ENCODE measurements at places on chromosomes 7 and 10.

GRCh38 chr7:127706766-127707165 is 54.8 kb downstream of the SND1 start:
- DNase-seq = no peak

- DNase-seq = no peak
Measured at GRCh38 chr7:139659922-139660316, 117.9 kb downstream of the HIPK2 start.

DNA sequence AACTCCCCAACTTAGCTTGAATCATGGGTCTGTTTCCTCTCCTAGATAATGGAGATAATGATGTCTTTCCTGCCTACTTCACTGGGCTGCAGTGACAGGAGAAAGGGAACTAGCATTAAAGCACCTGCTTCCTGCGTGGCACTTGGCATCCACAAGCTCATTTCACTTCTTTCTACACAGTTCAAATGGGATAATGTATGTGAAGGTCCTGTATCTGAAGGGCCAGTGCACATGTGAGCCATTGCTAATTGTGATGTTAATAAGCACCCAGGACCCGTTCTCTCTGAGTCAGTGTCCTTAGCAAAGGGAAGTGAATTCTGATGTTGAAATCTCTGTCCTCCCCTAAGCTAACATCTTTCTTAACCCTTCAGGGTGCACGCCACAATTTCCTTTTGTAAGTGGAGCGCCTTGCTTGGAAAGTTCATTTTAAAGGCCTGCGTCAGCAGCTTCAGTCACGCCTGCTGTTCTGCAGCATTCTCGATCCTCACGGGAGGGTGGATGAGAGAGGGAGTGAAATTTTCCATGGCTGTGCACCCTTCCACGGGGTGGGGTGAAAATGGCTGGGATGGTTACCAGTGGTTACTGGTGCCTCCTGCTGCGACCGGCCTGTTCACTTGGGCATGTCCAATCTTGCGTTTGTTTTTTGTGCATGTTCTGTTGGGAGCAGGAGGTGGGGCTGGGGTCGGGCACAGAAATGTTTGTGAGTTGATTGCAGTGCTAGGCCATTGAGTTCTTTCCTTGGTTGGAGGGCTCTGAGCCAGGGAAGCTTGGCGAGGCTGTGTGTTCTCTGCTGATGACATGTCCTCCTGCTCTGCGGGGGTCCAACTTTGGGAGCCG is 59.2 kb downstream of the HK1 start:
- DNase-seq = no peak

DNA sequence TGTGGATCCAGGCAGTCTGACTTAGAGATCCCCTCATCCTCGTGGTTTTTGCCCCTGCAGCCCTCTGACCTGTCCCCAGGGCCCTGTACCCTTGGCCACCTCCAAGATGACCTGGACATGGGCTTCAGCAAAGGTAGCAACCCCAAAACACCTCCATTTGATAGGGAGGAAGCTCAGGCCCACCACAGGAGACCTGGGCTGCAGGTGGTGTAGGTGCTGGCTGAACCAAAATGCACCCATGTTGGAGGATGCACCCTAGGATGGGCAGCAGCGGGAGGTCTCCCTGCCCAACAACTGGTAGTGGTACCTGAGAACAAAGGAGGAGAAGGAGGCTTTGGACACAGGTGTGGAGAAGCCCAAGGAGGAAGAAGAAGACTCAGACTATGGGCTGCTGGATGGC is 188.7 kb downstream of the ZNF716 start:
- DNase-seq = no peak

DNA sequence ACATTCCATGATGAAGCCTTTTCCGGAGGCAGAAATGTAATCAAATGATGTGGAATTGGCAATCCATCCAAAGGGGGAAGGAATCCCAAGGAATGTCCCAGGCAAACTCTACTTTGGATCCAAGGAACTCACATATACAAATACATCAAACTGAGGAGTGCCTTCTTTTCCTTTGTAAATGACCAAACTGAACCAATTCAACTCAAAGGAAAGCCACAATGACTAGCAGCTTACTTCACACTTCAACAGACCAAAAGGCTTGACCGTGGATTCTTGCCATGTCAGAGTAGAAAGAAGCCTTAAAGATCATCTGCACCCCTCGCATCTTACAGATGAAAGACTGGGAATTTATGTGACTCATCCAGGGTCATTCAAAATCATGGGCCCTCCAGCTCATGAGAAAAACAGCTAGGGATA is 79.7 kb upstream of the MACROH2A2 start:
- DNase-seq = no peak

DNA sequence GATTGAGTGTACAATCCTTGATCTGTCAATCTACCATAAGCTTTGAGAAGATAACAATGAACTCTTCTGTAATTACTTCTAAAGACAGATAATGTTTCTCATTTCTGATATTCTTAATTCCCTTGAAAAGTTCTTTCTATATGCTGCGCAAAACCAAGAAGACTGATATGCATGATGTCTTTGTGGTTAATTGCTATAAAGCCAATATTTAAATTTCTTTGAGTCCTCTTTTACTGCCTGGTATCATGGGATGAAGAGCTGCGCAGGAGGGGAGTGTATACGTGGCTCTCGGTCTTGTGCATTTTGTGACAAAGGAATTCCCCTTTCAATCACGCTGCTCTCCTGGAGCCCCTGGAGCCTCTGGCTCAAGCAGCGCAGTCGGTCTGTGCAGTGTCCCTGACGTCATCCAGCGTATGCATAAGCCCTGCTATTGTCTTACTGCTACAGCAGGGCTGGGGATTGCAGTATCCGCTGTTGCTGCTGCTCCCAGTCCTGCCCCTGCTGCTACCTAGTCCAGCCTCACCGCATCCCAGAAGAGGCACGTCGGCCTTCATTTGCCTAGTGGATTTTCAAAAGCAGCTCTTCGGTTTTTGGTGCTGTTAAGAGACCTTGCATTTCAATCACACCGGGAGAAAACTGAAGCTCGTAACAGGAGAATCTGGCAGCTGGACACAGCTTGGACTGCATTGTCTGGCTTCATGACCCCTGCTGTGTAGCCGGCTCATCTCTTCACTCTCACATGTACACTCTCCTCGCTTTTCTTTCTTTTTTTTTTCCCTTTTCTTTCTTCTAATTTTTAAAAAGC is 66.7 kb downstream of the ST7 start:
- peak; percentile 90 for DNase-seq

- no peak for DNase-seq
Measured at GRCh38 chr10:84899268-84899667, 570.9 kb downstream of the CCSER2 start.

DNA sequence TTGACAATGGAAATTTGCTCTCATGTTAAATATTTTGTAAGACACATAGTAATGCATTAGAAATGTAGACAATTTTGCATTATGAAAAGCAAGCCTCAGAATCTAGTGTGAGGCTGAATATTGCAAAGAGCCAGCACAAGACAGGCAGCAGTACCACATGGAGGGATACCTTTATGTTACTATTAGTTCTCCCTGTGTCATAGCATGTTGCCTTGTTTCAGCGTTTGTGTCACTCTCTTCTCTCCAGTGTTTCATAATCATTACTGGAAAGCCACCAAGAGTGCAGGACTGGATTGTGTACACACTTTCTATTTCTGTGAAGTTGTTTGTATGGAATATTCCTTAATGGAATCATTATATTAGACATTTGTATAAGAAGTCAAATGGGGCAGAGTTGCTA is 8.5 kb downstream of the AHR start:
- DNase-seq = no peak

DNA sequence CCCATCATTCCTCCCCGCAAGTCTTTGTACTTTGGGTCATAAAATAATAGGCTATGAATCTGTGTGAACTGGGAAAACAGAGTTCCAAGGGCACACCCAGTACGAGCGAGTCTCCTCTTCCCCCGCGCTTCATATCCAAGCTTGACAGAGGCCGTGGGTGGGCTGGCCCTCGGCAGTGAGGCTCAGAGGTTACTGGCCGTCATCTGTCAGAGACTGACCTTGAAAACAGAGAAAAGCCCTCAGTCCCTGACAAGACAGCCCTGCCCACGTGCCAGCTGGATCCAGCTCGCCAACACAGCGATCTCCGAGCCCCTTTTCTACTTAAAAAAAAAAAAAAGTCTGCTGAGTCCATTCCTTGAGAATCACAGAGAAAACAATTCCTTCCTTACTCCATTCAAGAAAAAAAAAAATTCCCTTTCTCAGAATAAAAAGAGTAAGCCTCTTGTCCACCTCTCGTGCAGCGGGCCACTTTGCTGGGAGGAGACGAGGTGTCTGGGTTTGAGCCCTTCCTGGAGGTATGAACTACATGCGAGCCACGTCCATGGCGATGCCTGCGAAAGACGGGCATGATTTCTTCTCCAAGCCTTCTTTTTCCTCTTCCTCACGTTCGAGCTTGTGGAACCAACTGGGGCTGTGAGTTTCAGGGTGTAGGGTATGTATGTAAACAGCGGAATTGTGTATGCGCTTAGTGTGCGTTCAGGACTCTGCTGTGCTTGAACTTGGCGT is 744 bp upstream of the BICC1 start:
- DNase-seq = peak; percentile 72

DNA sequence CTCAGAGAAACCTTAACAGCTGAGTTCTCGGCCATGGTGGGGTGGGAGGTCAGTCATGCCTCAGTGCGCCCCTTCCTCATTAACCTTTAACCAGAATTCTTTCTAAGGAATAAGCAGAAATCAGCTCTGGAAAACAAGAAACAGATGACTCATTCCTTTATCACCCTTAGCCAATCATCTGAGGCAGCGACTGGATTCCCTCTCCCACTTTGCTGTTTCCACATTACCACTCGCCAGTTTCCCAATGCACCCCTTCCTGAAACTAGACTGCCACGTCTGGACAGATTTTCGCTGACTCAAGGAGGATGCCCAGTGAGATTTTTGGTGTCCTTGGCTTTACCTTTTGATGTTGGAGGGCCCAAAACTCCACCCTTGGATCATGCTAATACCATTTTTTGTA is 223.8 kb downstream of the PLXDC2 start:
- DNase-seq = no peak

DNA sequence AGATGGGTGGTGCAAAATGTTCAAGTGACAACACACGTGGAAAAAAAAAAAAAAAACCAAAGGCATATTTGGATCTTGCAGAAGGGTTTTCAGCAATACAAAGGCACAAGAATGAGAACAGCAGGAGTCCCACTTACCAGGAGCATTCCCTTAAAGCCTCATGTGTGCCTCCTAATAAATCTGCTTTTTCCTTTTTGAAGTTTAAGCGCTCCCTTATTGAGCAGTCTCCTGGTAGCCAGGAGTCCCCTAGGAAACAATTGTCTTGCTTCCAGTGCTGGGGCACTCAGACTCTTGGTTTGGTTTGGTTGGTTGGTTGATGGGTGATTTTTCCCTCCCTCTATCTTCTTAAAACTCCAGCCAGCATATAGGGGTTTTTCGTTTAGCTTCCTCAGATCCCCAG is 321.8 kb upstream of the NFE2L3 start:
- no peak for DNase-seq

GRCh38 chr10:132776821-132777220 is 9.1 kb downstream of the NKX6-2 start:
- no peak for DNase-seq
